ENCODE measurements at places on chromosomes 3 and 15. TPM values are rescaled to one million over a fixed set of nuclear protein-coding genes. Genes with fewer than 3 reads are reported as not detected.

GRCh38 chr15:45962733-45963132 lies 327.9 kb downstream of the SQOR start:
- DNase-seq = no peak

TICRR gene
- total RNA-seq = 55.7 TPM

A4GNT gene
- total RNA-seq = not detected

DNA sequence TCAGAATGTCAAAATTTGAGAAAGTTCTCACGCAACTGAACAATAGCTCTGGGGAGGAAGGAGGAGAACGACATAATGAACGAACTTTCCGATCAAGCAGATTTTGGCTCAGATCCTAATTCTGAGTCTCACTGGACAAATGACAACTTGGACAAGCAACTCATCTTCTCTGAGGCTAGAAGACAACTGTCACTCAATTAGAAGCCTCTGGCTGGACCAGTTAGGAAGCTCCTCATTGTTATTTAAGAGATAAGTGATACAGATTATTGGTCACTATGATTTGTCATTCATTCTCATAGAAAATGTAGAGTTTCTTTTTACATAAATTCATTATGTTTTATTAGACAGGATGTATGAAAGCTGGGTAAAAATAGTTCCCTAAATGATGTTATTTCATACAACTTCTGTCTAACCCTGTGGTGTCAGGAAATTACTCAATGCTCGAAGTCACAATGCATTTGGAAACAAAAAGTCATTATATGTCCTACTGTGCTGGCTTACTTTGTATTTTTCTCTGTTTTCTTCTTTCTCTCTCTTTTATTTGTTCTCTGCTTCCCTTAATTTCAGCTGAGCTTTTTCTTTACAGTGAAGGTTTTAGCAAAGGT lies 11.0 kb upstream of the C3orf49 start:
- DNase-seq = peak; percentile 60

- no peak for DNase-seq
Observed at GRCh38 chr15:33392453-33392852, 81.7 kb downstream of the RYR3 start.

DNA sequence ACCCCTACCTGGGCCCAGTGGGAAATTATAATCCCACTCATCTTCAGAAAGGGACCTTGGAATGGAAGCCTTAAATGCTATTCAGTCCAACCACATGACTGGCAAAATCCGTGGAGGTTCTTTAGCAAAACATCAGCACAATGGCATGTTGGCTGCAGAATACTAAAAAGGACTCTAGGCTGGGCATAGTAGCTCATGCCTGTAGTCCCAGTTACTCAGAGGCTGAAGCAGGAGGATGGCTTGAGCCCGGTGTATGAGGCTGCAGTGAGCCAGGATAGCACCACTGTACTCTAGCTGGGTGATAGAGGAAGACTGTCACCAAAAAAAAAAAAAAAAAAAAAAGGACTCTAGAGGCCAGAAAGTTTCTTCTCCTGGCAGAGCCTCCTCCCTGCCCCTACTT lies 60.6 kb upstream of the RYK start:
- no peak for DNase-seq

ALCAM gene
- total RNA-seq = 36.8 TPM

GOLGA6L26 gene
- total RNA-seq = not detected

- no peak for DNase-seq
Observed at GRCh38 chr15:79071901-79072300, 18.7 kb downstream of the RASGRF1 start.

BOC gene
- 1.7 TPM for total RNA-seq

ZDHHC23 gene
- 0.74 TPM for total RNA-seq

FBXO40 gene
- not detected for total RNA-seq

DNA sequence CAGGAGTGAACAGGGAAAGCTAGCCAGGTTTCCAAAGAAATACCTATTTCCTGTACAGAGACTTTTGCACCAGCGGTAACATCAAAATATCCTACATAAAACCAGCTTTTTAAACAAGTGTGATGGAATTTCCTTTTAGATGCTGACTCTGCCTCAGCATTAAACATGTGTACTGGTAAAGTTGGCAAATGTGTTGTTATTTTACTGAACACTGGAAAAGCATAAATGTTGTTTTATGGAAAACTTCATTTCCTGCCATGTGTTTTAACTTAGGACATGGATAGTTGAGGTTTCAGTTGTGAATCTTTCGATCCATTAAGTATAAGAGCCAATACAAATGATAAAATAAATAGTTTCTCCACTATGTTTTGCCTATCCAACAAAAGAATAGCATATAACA lies 15.7 kb downstream of the OXNAD1 start:
- no peak for DNase-seq

DNA sequence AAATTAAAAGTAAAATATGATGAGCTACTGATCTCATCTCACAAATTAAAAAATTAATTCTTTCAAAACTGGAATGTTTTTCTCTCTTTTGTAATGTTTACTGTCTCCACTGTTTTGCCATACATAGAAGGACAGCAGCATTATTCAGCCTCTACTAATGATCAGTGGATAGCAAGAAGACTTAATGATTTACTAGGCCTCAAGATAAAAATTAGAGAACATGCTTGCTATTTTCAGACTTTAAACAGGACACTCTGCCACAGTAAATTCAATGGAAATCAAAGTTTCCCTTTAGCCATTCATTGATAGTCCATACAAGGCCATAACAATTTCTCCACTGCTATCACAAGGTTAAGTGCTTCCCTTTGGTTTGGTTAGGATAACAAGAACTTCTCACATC lies 129.4 kb downstream of the TMCC1 start:
- DNase-seq = no peak

DGKG gene
- 45.2 TPM for total RNA-seq

LRRC31 gene
- not detected for total RNA-seq

- DNase-seq = no peak
Observed at GRCh38 chr3:123788710-123789109, 95.4 kb downstream of the MYLK start.

DNA sequence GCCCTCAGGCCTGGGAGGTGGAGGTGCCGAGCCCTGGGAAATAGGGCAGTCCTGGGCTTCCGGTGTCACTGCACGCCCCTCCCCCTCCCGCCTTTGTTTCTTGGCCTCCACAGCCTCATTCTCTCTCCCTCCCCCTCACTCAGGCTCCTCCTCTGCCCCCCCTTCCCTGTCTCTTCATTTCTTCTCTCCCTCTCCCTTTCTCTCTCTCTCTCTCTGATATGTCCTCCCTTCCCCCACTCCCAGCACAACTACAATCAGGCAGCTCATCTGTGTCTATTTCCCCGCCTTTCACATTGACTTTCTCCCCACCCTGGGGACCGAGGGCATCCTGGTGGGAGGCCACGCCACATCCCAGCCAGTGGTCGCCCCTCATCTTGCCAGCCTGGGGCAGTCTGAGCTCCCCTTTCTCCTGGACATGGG lies 40.2 kb downstream of the IDH2 start:
- peak; percentile 29 for DNase-seq

DNA sequence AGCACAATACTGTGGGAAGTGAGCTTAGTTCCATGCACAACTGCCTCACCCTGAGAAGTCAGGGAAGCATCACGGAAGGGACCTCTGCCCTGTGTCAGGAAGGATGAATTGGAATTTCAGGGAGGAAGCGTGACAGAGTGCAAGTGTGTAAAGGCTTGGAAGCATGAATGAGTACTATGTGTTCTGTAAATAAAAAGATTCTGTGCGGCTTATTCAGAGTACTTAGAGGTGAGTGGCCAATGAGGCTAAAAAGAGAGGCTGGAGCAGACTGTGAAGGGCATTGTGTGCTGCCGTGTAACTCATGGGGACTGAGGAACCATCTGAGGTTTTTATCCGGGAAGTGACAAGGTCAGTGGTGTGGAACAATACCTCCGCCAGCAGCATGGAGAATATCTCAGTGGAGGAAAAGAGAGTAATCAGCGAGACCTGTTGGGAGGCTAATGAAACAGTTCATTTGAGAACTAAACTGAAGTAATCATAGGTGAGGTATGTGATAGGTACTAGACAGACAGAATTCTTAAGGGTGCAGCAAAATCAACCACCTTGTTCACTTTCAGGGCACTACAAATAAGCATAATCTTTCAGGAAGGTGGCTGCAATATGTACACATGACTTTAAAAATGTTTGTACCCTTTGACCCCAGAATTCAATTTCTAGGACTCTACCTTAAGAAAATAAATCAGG lies 64.9 kb upstream of the SPRED1 start:
- DNase-seq = no peak

DNA sequence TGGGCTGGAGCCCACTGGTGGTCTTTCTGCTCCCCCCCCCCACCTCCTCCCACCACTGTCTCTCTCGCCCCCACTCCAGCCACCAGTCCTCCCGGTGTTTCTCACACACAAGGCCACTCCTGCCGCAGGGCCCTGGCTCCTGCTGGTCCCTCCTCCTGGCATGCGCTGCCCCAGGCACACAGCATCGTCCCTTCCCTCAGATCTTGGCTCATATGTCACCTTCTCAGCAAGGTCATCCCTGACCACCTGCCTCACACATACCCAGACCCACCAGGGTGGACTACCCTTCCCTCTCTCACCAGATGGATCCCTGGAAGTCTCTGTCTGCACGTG lies 101.5 kb upstream of the IQSEC1 start:
- no peak for DNase-seq

- DNase-seq = no peak
Observed at GRCh38 chr3:42507252-42507651, 4.8 kb downstream of the VIPR1 start.

GRCh38 chr3:87090631-87091030 lies 99.7 kb upstream of the VGLL3 start:
- DNase-seq = no peak

DNA sequence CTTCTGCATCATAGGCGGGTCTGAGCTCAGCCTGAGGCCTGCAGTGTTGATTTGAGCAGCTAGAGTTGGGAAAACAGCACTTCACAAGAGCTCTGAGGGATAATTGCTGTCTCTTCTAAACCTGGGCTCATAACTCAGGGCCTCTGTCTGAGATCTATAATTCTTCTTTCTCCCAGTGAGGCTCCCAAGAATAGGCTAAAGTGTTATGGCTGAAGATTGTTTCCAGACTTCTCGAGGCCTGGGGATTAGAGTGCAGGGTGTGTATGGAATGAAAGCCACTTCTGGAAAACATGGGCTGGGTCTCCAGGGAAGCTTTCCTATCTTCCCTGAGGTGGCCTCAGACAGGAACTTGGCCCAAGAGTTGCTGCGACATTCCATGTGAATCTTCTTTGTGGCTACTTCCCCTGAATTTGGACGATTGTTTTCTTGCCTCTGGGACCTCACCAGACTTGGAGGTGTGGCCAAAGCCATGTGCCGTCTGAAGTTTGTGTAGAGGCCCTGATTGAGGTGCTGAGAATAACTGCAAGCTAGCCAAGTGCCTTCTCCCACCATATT lies 26.5 kb downstream of the MTMR14 start:
- DNase-seq = no peak

C3orf49 gene
- not detected for total RNA-seq

GRCh38 chr3:12286927-12287726 lies 1.7 kb upstream of the PPARG start:
- no peak for DNase-seq

VEPH1 gene
- not detected for total RNA-seq

DNA sequence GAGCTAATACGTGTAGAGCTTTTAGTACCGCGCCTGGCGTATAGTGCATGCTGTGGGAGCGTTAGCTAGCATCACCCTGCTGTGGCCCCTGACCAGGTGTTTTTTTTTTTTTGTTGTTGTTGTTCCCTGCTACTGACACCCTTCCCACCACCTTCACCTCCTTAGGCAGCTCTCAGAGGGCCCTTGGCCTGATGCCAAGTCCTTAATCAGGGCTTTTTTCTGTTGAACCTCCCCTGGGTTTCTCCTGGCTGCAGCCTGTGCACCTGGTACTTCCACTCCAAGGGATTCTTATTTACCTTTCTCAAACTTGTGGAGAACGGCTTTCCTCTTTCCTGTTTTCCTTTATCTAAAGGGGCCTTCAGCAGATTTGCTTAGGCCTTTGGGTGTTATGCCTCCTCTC lies 53.3 kb downstream of the SLC7A14 start:
- no peak for DNase-seq

Data from A673 (cell line).